Amygdala (tissue), 56 donors: ENCODE measurements at places on chromosomes 12 and 14.

DNA sequence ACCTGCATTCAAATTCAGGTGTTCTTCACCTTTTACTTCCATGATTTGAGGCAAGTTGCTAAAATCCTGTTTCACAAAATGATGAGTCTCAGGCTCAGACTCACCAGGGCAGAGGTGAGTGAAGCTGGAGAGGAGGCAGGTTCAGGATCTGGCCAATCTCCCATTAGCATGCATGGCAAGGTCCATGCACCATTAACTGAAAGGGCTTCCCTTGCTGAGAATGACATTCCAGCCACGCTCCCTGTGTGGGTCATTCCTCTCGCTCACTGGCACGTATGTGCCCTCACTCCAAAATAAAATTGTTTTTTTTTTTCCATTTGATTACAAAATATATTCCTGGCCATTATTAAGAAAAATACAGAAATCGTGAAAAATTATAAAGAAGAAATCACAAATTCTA lies 257.6 kb downstream of the C12orf75 start:
- DNase-seq = no peak

DNA sequence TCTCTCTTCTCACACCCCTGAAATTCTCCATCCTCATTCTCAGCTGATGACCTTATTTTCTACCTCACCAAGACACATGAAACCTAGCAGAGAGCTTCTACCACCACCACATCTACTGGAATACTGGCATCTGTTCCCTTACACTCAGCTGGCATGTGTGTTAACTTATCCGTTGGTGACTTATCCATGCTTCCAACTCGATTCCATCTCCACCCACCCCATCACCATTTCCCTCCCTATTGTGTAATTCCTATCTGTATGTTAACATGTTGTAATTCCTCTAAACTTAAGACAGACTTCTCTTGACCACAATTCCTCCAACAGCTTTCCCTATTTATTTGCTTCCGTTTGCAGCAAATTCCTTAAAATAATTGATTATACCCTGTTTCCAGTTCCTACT lies 15.4 kb downstream of the C1S start:
- no peak for DNase-seq

DNA sequence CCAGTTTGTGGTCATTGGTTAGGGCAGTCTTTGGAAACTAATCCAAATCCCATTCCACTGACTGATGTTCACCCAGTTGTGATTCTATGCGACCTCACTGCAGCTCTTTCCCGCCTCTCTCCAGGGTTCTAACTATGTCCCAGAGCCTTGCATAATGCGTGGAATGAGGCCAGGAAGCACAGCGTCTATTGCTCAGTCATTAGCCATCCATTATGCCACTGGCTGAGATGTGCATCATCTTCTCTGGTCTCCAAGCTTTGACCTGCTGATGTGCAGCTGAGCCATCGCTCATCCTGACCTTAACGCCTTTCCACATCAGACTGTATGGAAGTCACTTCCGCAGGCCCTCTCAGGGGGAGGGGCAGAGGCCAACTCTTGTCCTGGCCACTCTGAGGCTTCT lies 115.4 kb upstream of the VRK1 start:
- DNase-seq = no peak

GRCh38 chr14:101118746-101119591 lies 215.4 kb upstream of the RTL1 start:
- no peak for DNase-seq

GRCh38 chr14:22107753-22108152 lies 434.1 kb upstream of the OR4E1 start:
- no peak for DNase-seq

DNA sequence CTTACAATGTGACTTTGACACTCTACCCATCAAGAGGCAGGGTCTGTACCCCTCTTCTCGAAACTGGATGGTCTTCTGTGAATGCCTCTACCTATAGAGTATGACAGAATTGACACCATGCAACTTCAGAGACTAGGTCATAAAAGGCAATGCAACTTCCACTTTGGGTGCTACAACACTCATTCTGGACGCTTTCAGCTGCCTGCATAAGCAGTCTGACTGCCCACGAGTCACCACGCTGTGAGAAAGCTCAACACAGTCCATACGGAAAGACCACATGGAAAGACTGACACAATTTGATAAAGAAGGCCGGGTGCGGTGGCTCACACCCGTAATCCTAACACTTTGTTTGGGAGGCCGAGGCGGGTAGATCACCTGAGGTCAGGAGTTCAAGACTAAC lies 14.9 kb downstream of the SLC7A7 start:
- DNase-seq = no peak

- no peak for DNase-seq
Observed at GRCh38 chr14:60094306-60094897, 2.7 kb downstream of the PCNX4 start.

DNA sequence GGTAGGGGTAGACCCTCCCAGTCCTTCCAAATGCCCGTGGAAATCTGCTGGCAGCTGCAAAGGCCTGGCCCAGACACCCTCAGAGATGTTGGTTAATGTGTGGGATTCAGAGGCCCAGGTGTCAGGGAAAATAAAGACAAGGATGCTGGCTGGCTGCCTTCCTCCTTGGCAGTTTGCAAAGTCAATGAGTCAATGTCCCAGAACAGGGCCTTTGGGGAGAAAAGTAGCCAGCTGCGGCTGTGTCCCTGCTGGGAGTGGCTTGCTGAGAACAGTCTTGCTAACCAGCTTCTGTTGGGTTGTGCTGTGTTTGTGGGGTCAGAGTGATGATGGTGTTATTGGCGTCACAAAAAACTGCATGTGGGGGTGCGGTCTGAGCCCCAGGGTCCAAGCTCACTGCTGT lies 29.2 kb downstream of the GLRX5 start:
- no peak for DNase-seq

- DNase-seq = no peak
Observed at GRCh38 chr12:49556391-49557186, 11.4 kb downstream of the MCRS1 start.

- DNase-seq = no peak
Observed at GRCh38 chr12:96824074-96824837, 82.8 kb upstream of the NEDD1 start.

- no peak for DNase-seq
Observed at GRCh38 chr12:31906557-31907301, 52.5 kb upstream of the RESF1 start.

GRCh38 chr14:42322531-42323284 lies 716.0 kb downstream of the LRFN5 start:
- no peak for DNase-seq

- DNase-seq = no peak
Observed at GRCh38 chr14:30651937-30652336, 29.8 kb downstream of the SCFD1 start.

DNA sequence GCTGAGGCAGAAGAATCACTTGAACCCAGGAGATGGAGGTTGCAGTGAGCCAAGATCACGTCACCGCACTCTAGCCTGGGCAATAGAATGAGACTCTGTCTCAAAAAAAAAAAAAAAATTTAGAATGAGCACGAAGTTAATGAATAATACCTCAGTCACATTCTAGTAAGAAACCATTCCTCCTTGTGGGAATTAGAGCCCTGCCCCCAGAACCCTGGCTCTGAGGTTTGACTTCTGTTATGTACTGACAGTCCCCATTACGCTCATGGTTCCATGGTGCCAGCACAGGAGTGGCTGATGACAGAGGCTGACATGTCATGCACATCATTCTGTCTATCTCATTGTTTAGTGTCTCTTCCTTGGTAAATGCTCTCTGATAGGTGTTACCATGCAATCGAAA lies 132.6 kb upstream of the FGD4 start:
- DNase-seq = no peak

DNA sequence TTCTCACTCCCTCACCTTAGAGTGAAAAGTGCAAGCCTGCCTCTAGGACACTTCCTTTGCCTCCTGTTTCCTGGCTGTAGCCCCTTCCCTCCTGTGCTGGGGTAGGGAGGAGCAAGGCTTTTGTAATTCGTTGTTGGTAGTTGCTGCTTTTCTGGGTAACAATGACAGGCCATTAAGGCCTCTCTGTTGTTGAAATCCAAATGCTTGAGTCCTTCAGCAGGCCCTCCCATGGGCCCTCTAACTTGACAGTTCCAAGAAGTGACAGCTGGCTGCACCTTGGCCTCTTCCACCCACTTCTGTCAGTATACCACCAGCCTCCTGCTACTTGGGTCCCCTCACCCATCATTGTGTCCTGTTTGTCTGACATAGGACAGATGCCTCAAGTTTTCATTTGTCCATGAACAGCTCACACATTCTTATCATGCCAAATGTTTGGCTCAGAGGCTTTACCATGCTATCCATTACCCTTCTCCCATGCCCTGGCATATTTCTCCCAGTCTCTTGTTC lies 103.7 kb upstream of the PDE3A start:
- DNase-seq = no peak

DNA sequence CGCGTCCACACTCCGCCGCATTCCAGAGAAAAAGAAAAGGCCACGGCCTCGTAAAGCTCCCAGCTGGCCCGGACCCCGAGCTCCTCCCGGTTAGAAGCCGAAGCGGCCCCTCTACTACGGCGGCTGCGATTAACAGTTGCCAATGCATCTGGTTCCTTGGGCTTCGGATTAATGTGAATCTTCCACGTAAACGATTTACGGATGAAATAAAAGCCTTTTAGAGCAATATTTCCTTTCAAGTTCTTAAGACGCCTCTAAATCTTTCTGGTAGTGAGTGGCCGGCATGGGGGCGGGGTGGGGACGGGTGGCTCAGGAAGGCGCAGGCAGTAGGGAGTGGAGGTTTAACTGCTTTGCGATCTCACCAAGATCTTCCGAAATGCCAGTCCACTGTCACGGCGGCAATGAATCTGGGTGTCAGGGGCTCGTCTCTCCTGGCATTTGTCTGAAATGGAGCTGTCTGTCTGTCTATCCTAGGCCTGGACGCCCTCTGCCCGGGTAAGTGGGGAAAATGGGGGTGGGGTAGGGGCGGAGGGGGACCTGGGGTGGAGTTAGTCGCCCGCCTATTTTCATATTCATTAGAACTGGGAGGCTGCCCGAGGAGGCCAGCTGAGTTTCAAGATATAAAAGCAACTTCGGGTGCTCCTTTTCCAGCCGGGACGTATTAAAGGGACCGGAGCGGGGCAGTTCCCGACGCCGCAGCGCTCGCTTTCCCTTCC lies 413 bp upstream of the ALX1 start:
- no peak for DNase-seq

DNA sequence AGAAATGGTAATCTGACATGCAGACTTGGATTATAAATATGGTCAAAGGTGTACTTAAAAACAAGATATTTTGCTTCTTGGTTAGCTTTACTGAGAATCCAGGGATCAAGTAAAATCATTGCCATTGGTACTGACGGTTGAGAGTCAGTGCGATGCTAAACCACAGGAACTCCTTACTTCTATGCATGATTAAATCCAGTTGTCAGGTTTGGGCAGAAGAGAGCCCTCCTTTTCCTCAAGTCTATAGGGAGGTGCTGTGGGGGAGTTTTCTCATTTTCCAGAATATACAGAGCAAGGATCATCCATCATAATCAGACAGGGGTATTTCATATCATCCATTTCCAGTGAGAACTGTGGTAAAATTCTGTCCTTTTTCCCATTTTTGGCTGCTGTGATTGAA lies 839.1 kb downstream of the NRXN3 start:
- DNase-seq = no peak

GRCh38 chr12:99911967-99912366 lies 72.8 kb downstream of the ANKS1B start:
- DNase-seq = no peak

- DNase-seq = no peak
Observed at GRCh38 chr12:46891306-46891705, 65.5 kb upstream of the SLC38A4 start.

- no peak for DNase-seq
Observed at GRCh38 chr12:24950231-24950834, 1.4 kb upstream of the BCAT1 start.

DNA sequence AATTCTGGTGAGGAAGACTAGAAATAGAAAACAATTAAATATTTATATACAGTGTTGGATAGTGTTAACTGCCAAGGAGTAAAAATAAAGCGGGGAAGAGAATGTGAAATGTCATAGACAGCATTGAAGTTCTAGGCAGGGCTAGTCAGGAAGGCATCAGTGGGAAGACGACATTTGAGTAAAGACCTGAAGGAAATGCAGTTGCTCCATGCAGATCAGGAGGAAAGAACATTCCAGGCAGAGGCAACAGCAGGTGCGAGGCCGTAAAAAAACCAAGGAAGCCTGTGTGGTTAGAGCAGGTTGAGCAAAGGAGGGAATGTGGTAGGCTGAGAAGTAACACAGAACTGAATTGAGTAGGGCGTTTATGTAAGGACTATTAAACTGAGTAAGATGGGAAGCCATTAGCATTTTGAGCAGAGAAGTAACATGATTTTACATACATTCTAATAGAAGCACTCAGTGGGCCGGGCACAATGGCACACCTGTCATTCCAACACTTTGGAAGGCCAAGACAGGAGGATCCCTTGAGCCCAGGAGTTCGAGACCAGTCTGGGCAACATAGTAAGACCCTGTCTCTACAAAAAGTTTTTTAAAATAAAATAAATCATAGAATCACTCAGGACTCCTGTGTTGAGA lies 14.9 kb downstream of the SLC35E3 start:
- DNase-seq = no peak

DNA sequence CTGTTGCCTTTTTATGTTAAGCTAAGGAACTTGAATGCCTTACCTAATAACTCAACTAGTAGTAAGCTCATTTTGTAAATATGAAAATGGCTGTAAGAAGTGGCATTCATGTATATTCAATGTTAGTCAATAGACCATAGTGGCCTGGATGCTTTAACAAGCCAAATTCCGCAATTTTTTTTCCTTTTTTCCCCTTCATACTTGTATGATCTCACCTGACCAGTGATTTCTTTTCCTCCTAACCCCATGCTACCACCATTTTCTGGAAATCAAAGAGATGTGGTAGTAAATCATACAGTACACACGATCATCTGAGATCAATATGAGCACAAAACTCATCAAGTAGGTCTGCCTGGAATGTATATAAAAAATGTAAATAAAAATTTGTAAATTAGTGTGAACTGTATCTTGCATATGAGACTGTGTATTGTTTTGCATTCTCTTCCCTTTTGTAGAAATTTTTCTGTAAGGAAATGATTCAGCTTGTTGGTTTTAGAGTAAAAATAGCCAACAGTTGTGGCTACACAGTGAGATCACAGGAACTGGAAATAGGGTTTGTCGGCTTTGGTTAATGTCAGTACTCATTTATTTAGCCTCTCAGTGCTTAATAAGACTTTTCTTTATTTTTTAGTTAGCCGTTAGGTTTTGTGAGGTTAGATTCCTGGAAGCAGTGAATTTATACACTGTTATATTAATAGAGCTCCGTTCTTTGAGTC lies 62.5 kb downstream of the ETNK1 start:
- no peak for DNase-seq

- DNase-seq = no peak
Observed at GRCh38 chr12:132600048-132601032, 10.0 kb downstream of the LRCOL1 start.

DNA sequence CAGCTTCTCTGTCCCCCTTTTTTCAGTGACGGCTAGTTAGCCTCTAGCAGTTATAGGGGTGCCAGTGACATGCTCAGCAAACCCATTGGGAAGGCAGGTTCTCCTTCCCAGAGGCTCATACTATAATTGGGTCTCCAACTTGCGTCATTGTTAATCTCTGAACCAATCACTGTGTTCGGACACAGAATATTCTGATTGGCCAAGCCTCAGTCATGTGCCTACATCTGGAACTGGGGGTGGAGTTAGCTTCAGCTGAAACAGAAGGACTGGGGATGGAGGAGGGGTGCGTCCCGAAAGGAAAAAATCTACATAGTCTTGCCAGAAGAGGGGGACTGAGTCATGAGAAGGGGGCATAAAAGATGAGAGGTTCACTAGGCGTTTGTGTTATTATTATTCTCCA lies 165.6 kb downstream of the SUDS3 start:
- DNase-seq = no peak

- DNase-seq = no peak
Observed at GRCh38 chr12:117072736-117073490, 26.3 kb downstream of the TESC start.

GRCh38 chr12:52720365-52720886 lies 17.1 kb upstream of the KRT77 start:
- no peak for DNase-seq
